ENCODE measurements at places on chromosomes 5 and 9.

DNA sequence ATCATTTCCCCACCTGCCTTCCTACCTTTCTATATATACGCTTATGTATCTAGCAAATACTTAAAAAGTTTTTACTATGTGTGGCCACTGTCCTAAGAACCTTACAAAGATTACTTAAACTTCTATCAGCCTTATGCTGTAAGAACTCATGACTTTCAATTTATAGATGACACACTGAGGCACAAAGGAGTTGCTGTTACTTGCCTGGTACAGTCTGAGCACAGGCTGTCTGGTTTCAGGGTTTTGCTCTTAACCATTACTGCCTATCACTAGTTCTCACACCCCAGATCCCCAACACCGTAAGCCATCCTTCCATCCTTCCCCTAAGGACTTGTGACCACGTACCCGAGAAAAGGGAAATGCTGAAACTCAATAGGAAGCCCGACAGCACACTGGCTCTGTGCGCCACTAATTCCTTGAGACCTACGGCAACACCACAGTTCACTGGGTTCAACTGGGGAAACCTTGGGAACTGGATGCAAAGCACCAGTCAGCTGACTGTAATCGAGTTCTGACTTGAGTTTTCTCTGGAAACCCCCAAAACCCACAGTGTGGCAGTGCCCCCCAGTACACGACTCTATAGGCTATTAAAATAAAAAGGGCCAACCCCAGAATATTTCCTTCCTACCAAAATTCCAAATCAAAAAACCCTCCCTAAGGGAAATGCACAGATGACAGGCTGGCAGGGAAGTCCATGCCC lies 56.0 kb downstream of the AUH start:
- DNase-seq: no peak

DNA sequence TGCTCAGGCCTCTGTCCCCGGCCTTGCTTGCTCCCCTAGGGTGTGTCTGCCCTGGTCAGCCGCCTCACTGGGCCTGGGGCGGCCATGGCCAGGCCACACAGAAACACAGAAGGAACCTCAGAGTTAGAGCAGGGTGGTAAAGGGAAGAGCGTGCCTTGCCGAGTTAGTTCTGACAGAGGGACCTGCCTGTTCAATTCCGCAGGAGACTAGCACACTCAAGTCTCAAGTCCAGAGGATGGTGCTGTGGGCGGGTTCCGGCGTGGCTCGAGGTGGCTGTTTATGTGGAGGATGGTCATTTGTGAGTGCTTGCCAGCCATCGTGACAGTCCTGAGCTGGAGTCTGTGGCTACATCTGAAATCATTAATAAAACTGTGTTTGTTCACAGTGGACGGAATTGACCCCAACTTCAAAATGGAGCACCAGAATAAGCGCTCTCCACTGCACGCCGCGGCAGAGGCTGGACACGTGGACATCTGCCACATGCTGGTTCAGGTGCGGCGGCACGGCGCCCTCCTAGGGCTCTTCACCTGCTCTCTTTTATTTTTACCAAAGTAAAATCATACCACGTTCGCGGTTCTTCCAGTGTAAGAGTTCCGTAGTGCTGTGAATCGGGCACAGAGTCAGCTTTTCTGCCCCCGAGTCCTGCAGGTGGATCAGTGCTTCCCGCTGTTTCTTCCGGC lies 95.5 kb upstream of the CACNA1B start:
- DNase-seq: no peak

DNA sequence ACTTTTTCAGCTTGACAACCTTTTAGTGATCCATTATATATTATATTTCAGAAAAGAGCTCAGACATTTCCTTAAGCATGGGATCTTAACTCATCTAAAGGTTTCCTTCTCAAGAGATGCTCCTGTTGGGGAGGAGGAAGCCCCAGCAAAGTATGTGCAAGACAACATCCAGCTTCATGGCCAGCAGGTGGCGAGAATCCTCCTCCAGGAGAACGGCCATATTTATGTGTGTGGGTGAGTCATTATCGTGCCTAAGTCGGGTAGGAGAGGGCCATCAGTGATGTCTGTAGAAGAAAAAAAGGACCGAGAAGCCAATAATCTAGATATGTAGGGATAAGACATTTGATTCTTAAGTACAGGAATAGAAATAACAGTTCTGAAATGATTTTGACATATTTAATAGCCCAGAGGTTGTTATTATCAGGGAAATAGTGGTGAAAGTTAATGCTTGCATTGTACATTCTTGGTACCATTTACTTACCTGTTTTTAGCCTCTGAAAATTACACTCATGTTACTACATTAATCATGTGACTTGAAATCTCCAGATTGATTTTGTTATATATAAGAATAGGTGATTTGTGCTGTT lies 28.2 kb downstream of the MTRR start:
- no peak for DNase-seq

- DNase-seq: no peak
These were observed 97.9 kb downstream of the CD180 start for GRCh38 chr5:67098656-67099055.

- DNase-seq: no peak
These were observed 134.5 kb downstream of the FANCC start for GRCh38 chr9:95182854-95183563.

DNA sequence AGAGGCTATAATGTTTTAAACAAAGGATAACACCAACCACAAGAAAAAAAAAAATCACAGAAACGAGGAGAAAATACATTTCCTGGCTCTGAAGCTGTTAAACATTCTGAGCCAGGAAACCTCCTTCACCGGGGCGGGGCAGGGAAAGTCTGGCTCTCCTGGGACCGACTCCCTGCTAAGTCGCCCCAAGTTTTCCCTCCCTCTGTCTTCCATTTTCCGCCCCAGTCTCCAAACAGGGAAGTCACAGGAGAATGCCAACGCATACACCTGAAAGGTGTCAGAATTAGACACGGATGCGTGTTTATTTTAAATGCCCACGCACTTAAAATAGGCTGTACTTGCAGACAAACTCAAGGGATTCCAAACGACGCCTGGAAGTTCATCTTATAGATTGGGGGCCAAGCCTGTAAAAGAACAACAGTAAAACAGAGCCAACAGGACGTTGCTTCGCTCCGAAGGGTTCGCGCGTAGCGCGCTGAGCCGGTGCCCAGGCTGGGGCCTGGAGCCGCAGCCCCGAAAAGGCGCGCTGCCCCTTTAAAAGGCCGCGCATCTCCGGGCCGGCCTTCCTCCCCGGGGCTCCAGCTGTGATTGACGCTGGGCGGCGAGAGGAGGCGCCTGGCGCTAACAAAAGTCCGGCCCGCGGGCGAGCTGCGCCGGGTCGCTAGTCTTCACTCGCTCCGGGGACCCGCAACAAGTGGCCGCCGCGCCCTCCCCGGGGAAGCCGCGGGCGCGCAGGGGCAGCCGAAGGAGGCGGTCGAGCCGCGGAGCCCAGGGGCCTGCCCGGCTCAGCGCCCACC lies at the start of gene FBXL7:
FBXL7 (plus strand) TSS at position 653 of the 797 bp plus-strand sequence.
- no peak for DNase-seq

Data from bone marrow (tissue), 2 donors.